ENCODE measurements at places on chromosomes 11 and 22.
A peak's percentile ranks its signal among the peaks of the same experiment; 100 is the strongest.

GRCh38 chr11:121282386-121282785, 10.2 kb upstream of the SC5D start:
- no peak for DNase-seq

DNA sequence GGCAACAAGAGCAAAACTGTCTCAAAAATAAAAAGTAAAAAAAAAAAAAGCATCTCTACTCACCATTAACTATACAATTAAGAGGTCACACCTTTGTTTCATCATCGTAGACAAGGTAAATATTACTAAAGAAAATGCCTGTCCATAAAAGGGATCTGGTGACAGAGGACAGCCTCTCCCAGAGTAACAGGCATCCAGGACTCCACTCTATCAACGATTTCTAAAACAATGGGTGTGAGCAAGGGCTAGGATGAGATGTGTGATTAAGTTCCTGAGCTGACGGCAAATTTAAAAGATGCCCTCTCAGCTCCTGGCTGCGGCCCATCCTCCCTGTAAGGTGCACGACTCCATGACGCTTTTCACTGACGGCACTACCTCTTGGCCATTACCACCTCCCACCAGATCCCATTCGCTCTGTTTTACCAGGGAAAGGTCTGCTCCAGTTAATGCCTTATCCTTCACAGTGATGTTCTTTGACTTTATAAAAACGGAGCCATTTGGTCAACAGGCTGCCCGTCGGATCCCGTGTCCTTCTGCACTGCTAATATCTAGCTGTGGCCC, 2.3 kb upstream of the TMEM45B start:
- DNase-seq: no peak

- DNase-seq: no peak
These were observed 43.3 kb upstream of the PAK1 start for GRCh38 chr11:77517226-77517625.

- DNase-seq: no peak
These were observed 201.0 kb downstream of the SNX19 start for GRCh38 chr11:130715085-130715876.

- no peak for DNase-seq
These were observed 1496.5 kb downstream of the FAM181B start for GRCh38 chr11:81237139-81237538.

DNA sequence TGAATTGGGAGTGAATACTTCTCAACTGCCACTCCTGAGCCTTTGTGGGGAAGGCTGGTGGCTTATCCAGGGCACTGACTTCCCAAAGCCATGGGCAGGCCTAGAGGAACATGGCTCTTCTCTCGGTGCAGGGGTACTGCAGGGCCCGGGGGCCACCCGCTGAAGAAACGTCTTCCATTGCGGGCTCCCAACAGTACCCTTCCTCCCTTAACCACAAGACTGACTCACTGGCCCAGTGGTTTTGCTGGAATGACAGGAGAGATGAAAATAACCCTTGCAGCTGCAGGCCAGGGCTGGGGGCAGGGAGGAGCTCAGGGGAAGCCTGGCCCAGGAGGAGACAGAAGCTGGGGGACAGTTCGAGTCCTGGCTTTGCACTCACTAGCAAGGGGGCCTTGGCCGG, 13.5 kb downstream of the TXN2 start:
- DNase-seq: peak; percentile 60

DNA sequence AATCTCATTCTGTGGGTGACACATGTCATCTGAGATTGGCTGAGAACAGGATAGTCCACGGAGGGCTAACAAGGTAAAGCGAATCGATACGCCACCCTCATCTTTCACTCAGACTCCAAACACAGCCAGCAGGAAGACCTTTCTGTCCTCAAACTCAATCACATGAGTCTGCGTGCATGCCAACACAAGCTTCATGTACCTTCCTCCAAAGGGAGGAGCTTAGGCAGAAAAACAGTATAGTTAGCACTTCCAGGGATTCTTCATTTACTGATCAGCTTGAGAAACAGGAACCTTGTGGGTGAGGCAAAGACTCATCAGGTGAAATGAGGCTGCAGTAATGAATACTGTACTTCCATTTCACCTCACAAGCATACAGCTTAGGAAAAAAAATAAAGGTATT, 767.1 kb upstream of the API5 start:
- DNase-seq: no peak

GRCh38 chr11:93623920-93624319, 37.6 kb upstream of the CEP295 start:
- DNase-seq: no peak

DNA sequence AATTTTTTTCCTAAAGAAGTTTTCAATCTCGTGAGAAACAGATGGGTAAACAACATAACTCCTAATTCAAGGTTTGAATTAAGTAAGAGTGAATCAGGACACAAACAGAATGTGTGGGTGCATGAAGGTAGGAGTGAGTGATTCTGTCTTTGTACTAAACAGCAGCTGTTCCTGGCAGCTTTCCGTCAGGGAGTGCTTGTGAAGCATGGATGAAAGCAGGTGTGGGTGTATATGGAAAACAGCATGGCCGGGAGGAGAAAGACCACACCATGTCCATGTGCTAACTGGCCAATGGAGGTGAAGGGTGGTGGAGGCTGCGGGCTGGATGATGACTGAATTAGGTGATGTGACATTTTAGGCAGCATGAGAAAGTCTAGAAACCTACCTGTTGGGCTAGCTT, 49.6 kb downstream of the BARX2 start:
- no peak for DNase-seq

GRCh38 chr11:81647374-81647773, 1086.3 kb downstream of the FAM181B start:
- DNase-seq: no peak

DNA sequence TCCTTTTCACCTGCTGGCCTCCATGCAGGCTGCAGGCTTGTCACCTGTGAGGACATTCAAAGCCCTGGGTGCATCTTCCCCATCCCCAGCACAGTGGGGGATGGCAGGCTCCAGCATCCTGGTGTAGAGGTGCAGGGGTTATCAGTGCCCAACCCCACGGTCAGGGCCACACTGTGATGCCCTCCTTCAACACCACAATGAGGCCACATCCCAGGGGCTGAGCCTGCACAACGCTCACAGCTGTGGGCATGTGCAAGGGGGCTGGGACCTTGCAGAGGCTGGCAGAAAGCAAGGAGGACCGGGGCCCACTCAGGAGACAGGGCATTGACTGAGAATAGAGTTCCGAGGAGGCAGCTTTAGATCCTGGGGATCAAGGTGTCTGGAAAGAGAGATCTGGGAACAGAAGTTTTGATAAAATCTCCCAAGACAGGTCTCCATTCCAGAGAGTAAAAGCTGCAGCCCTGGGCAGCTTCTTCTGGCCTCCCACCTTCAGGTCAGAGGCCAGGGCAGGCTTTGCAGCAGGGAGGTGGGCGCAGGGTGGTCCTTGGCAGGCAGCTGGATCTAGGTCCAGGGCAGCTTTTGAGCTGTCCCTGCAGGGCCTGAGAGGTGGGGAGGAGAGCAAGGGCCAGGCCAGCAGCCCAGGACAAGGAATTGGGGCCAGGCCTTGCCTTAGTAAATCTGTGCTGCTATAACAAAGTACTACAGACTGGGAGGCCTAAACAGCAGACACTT, 250.8 kb upstream of the B3GAT1 start:
- DNase-seq: peak; percentile 15

DNA sequence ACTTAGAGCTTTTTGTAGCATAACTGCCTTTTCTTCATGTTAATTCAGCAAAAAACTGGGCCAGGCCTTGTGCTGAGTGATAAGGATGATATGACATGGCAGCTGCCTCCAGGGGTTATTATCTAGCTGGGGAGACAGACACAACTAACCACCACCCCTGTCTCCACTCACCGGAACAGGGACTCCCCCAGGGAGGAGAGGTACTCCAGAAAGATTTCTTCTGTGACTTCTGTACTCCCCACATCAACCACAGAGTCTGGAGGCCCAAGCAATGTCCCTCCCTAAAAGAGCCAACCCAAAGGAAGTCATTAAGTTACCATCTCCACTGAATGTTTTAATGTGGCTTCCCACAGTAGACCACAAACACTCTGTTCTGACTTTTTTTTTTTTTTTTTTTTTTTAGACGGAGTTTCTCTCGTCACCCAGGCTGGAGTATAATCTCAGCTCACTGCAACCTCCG, 14.3 kb upstream of the PMM1 start:
- peak; percentile 76 for DNase-seq

DNA sequence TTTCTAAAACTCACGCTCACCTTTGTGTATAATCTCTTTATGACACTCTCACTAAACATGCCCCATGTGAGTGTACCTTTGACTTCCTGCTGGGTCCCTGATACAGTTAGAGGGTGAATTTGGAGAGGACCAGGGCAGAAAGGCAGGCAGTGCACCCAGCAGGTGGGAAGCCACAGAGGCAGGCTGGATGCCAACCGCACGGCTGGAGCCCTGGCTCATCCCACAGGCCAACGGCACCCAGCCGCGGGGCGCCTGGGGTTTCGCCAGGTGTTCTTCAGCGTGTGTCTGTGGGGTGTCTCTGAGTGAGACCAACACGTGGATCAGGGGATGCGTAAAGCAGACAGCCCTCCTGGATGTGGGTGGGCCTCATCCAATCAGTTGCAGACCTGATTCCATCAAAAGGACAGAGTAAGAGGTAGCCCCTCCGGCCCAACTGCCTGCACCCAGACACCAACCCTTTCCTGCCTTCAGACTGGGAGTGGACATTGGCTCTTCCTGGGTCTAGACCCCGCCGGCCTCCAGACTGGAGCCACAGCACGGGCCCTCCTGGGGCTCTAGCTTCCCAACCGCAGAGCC, 51.6 kb downstream of the DHCR7 start:
- no peak for DNase-seq

GRCh38 chr22:30421695-30422480, 3.7 kb upstream of the MTFP1 start:
- no peak for DNase-seq

DNA sequence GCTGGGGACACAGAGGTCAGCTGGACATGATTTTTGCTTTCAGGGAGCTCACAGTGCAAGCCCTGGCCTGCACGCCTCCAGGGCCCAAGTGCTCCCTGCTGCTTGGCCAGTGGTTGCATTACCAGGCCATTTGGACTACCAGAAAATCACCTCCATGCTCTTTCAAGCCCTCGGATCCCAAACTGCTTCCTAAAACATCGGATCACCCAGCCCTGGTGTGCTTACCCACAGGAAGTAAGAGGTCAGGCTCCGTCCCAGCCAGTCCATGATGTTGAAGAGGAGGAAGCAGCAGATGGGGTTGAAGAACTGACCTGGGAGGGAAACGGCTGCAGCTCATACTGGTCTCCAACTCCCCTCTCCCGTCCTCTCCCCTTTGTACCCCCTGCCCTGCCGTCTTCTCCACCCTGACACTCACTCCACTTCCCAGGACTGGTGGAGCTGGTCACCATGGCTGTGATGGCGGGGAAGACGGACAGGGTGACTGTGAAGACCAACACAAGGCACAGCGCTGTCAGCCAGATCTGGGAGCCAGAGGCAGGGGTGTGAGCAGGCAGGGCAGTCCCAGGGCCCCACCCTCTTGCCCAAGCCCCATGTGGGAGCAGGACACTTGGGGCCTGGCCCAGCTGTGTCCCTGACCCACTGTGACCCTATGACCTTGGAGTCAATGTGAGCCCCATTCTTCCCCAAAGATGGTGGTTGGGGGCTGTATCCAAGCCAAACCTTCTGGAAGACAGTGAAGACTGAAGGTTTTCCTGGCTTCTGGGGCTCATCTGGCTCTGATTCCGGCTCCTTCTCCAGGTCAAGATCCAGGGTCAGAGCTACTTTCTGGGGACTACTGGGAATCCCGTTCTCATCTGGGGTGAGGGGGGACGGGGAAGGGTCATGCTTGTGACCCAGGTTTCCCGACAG, 5.6 kb downstream of the SLC29A2 start:
- no peak for DNase-seq

GRCh38 chr22:47366026-47366767, 603.7 kb downstream of the TBC1D22A start:
- peak; percentile 10 for DNase-seq

DNA sequence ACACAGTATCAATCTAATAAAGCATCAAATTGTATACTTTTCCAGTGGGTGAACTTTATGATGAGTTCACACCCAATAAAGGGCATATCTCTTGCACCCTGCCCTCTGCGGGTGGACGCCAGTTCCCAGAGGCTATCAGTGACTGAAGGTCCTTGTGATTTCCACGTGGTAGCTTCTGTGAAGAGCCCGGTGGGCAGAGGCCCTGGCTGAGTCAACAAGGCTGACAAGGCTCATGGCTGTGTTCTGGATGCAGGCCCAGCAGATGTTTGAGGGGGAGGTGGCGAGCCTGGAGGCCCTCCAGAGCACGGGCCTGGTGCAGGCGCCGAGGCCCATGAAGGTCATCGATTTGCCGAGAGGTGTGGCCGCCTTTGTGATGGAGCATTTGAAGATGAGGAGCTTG, 71.4 kb downstream of the PIWIL3 start:
- DNase-seq: no peak

DNA sequence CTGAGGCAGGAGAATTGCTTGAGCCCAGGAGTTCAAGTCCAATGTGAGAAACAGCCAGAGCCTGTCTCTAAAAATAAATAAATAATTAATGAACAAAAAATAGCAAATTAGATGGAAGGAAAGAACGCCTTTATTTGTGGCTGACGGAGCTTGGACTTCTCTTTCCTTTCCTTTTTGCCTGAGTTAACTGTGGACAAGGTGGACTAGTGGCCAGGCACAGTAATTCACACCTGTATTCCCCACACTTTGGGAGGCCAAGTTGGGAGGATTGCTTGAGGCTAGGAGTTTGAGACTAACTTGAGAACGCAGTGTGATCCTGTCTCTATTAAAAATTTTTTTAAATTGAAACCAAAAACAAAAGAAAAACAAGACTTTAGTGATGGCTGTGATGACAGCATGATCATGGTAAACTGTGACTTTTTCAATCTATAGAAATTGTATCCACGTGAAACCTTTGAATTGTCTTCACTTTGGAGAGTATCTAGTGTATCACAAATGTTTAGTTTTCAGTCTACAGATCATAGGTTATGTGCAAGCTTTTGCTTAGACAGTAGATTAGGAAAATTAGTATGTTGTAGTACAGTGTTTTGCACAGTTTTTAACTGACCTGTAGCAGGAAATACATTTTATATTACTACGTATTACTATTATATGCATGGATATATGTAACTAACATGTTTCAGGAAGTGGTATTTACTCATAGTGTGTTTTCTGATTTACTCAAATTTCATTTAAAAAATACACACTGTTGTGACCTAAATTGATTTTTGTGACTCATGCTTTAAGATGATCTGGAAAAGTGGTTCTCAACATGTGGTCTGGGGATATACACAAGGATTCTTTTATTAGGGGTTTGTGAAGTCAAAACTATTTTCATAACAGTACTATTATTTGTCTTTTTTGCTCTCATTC, 42.1 kb downstream of the KDM2A start:
- DNase-seq: no peak

GRCh38 chr11:12223771-12224536, 113.6 kb downstream of the MICAL2 start:
- DNase-seq: peak; percentile 46

All from stimulated activated CD8-positive, alpha-beta memory T cell treated with anti-CD3 and anti-CD28 coated beads, Interleukin-4, amount 100 ng/mL, for 48 hours (primary cell).